Non-pigmented ciliary epithelial cell (primary cell): ENCODE measurements at places on chromosomes 6 and 20.
A peak's percentile ranks its signal among the peaks of the same experiment; 100 is the strongest.

GRCh38 chr6:90368601-90369000 is 72.0 kb upstream of the BACH2 start:
- no peak for DNase-seq

DNA sequence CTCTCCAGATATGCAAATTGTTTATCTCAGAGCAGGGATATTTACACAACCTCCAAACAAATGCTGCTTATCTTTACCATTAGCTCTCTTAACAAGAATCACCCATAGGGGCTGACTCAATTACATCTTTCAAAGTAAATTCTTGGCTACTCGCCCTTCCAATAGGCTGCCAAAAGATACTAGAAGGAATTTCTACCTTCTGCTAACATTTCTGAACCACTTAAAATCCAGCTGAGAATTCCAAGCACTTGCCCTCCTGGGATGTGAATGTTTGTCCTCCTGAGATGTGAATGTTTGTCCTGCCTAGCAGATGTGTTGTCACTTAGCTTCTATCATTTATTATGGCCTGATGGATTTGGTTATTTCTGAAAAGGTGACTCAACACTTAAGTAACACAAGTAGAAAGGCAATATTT is 388.0 kb downstream of the GJA1 start:
- DNase-seq = peak; percentile 43

GRCh38 chr6:166476061-166476591 is 93.4 kb upstream of the MPC1 start:
- no peak for DNase-seq

- no peak for DNase-seq
Measured at GRCh38 chr6:125316621-125317020, 14.9 kb upstream of the HDDC2 start.

DNA sequence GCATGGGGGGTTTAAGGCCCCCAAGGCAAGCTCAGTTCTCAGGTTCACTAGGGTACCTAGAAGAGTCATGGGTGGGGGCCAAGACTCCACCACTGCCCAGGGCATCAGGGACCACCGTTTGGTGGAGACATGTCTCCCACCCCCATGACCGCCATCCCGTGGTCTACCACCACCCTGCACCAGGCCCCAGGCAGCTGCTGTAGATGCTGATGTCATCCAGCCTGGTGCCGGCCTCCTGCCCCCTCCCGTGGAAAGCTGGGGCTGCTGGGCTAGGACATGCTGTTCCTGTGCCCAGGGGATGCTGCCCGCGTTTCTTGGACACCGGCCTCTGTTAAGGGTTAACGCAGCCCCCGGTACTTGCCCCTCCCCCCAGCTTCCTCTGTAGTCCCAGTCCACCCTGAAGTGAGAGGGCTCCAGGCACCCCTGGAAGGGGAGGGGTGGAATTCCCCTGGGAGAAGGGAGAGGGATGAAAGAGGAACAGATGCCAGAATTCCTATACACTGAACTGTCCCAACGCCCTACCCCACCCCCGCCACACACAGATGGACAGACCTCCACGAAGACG is 587 bp downstream of the IP6K3 start:
- no peak for DNase-seq

DNA sequence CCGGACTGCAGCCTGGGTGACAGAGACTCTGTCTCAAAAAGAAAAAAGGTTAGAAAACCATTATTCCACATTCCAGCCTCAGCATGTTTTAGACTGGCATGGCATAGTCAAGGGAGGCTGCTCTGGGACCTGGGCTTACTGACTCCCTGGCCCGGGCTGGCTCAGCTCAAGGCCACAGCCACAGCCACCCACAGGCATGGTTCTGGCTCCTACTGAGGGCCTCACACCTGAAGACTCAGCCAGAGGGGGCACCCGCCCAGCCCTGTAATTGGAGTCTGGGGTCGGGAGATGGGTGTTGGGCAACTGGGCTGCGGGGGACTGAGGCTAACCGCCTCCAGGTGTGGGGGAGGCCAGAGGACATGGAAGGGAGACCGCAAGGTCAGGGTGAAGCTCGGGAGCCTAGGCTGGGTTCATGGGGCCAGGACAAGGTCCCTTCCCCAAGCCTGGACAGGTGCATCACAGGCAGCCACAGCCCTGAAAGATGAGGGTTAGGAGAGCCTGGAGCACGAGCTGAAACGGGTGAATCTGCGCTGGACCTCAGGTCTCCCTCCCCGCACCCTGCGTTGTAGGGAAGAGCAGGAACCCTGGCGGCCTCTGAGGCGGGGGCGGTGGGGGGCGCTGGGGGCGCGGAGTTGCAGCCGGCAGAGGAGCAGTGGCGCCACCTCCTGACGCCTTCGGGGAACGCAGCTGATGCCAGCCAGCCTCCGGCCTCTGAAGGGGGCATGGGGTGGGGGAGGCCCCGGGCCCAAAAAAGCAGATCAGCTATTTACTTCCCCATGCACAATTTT is 67.7 kb upstream of the SRSF6 start:
- DNase-seq = no peak

- DNase-seq = peak; percentile 92
Measured at GRCh38 chr6:111591370-111591900, 14.2 kb downstream of the TRAF3IP2 start.

DNA sequence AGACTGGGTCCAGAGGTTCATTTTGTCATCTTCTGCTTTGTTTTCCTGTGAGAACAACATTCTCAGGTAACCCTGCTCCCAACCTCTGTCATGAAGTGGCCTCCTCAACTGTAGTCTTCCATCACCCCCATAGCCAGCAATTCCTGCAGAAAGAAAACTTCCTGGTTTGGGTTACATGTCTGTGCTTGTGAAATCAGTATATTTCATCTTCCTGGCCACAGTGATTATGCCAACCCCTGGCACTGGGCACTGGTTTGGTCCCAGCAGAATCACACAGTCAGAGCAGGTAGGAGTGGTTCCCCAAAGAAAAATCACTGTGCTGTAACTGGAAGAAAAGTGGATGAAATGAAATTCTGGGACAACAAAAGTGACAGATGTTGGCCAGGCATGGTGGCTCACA is 52.5 kb downstream of the CRYBG1 start:
- no peak for DNase-seq
